ENCODE measurements at places on chromosomes 11 and 22.

DNA sequence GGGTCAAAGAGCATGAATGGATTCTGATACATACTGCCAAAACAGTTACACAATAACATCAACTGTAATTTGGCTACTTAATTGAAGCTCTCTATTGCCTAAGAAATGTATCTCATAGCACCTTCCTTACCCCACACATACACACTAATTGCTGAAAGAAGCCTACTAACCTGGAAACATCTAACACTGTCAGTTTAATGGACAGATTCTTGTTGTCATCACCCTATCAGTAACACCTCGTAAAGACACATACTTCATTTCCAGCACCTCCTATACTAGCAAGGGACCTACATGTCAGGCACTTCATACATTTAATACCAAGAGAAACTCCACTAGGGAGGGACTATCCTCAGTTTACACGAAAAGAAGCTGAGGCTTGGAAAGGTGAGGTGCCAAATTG, 9.9 kb downstream of the NAP1L4 start:
- DNase-seq, result no peak

DNA sequence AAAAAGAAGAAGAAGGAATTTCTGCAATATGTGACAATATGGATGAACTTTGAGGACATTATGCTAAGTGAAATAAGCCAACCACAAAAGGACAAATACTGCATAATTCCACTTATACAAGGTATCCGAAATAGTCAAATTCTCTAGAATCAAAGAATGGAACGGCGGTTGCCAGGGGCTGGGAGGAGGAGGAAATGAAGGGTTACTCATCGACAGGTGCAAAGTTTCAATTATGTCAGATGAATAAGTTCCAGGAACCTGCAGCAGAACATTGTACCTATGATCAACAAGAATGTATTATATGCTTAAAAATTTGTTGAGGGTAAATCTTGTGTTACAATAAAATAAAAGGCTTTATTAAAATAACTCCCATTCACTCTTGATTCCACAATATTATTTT, 49.0 kb downstream of the SC5D start:
- no peak for DNase-seq

GRCh38 chr22:21975854-21976345, 6.7 kb downstream of the TOP3B start:
- no peak for DNase-seq

DNA sequence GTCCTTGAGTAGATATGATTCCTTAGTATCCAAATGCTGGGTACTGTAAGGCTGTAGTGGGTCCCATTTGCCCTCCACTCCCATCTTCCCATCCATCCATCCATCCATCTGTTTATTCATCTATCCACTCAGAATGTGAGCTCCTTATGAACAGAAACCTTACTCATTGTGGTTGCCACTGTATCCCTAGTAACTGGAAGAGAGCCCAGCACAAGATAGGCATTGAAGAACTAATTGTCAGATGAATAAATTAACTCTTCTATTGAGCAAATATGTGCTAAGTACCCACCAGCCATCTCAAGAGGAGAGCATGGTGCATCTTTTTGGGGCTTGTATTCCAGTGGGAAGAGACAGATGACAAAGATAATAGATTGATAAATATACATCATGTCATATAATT, 86.4 kb upstream of the SEZ6L start:
- no peak for DNase-seq

GRCh38 chr22:44357296-44357965, 44.7 kb upstream of the SHISAL1 start:
- DNase-seq, result no peak

Data from stimulated activated CD4-positive, alpha-beta T cell treated with anti-CD3 and anti-CD28 coated beads, Interleukin-15, amount 100 ng/mL, for 1 hour (primary cell).